ENCODE measurements at places on chromosomes 6 and 20.
A peak's percentile ranks its signal among the peaks of the same experiment; 100 is the strongest.

- DNase-seq, result no peak
Observed at GRCh38 chr6:31763619-31763940, 1.1 kb downstream of the SAPCD1 start.

- no peak for DNase-seq
Observed at GRCh38 chr20:17859616-17860232, 108.9 kb downstream of the SNX5 start.

- no peak for DNase-seq
Observed at GRCh38 chr6:7390226-7390878, 744 bp downstream of the RIOK1 start.

DNA sequence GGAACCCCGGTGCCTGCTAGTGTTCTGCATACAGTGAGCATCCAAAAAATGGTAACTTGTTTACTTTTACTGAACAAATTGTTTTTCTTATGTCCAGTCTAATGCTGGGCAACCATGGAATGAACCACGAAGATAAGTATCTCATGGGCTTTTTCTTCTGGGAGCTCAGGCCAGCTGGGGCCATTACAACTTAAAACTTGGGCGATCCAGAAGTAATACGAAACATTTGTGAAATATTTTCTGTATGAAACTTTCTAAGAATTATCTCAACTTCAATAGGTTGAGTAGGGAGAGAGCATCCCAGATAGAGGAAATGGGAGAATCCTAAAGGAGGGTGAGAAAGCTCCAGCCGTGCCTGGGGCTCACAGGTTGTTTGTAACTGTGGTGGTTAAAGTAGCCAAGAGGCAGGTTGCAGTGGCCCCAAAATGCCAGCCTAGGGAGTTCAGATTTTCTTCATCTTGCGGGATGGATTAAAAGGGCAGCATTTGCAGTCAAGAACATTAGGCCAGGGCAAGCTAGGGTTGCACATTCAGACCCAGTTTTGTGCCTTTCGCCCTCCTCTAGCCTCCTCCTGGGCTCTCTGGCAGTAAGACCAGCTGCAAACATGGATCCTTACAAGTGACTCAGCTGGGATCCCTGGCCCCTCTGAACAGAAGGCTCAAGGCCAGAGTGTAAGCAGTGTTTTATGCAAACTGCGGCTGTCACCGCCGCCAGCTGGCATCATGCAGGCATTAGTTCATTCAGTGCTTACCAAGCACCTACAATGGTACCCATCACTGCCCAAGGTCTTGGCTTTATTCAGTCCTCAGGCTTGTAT, 41.5 kb downstream of the ELMO2 start:
- no peak for DNase-seq

- DNase-seq, result no peak
Observed at GRCh38 chr6:162854734-162855191, 127.0 kb downstream of the PACRG start.

DNA sequence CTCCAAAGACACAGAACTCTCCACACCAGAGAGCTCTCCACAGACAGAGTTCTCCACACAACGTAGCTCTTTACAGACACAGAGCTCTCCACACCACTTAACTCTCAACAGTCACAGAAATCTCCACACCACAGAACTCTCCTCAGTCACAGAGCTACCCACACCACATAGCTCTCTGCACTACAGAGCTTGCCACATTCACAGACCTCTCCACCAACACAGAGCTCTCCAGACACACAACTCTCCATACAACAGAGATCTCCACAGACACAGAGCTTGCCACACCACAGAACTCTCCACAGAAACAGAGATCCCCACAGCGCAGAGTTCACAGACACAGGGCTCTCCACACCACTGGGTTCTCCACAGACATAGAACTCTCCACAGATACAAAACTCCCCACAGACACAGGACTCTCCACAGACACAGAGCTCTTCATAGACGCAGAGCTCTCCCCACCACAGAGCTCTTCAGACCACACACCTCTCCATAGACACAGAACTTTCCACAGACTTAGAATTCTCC, 52.5 kb downstream of the ERMARD start:
- DNase-seq, result no peak

GRCh38 chr20:41044409-41045062, 15.9 kb downstream of the TOP1 start:
- DNase-seq, result no peak

DNA sequence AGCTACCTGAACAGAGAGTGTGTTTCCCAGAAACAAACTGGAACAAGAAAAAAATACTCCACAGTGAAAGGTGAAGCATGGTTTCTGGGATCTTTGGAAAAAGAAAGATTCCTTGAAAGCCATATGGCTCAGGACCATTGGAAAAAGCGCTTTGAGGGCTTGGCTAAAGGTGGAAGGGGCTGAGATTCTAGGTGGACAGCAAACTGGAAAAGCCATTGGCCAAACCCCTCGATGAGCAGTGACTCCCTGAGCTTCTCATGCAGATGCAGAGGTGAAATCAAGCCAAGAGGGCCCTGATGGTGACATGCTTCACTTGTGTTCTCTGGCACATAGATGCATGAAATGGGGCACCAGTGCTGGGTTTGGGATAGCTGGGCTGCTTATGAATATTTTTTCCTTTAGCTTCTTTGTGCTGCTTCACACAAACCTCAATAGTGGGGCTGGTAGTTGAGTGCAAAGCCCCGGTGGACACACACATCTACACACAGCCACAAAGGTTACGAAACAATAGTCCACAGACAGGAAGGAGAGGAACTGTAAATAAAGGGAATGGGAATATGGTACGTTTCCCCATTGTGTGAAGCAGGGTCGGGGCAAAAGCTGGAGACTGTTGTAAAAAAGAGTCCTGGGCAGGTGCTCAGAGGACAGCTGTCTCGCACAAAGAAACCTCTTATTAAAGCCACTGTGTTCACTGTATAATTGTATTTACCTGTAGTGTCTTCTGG, 117.8 kb downstream of the FOXA2 start:
- DNase-seq, result no peak

- no peak for DNase-seq
Observed at GRCh38 chr6:31574106-31575061, 981 bp upstream of the TNF start.

DNA sequence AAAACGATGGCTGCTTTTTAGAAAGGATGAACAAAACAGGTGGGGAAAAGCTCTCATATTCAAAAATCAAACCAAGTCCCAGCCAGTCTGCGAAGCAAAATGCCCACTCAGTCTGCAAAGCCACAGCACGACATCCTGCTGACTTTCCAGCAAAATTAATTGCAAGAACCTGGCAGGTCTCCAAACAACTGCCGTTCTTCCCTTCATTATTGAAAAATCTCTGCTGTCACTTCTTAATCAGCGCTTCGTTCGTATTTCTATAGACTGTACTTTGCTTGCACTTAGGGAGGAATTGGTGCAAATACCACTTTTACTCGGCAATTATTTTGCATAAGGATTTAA, 222.4 kb downstream of the CBLN4 start:
- no peak for DNase-seq

DNA sequence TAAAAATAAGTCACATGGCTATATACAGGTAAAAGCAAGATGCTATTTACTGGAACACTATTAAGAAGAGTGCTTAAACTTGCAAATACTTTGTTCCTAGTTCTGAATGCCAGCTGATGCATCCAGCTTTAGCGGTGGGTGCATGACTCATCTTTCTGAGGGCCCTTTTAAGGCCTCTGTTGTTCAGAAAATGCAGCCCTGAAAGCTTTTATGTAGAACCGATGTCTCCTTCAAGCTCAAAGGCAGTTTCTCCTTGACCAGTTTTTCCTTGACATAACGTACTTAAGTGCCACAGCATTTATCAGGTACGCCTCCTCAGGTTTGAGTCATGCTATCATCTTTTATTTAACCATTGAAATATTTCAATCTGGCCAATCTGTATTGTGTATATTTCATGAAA, 82.8 kb downstream of the MLIP start:
- DNase-seq, result no peak

DNA sequence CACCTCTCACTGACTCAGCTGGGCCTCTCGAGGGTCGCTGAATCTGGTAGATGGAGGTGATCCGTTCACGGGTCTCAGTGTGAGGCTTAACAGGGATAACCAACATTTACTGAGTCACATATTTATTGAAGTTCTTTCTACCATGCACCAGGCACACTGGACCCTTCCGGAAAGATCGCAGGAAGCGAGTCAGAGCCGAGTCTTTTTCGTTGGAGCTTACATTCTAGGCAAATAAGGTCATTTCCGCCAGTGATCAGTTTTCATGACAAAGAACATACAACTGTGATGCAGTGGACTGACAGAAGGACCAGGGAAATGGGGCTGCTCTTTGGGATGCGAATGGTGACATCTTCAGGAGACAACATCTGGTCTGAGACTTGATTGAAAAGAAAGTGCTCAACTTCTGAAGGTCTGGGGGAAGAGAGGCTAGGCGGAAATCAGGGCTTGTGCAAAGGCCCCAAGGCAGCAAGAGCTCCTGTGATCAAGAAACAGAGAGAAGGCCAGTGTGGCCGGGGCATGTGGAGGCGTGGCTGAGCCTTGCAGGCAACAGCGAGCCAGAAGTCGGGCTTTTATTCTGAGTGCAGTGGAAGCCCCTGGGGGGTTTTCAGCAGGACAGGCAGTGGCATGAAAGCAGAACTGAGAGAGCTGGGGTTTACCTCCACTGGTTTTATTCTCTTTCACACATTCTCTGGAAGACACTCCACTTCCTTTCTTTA, 56.7 kb downstream of the APCDD1L start:
- no peak for DNase-seq

GRCh38 chr6:11236076-11236750, 3.7 kb upstream of the NEDD9 start:
- DNase-seq, result no peak

DNA sequence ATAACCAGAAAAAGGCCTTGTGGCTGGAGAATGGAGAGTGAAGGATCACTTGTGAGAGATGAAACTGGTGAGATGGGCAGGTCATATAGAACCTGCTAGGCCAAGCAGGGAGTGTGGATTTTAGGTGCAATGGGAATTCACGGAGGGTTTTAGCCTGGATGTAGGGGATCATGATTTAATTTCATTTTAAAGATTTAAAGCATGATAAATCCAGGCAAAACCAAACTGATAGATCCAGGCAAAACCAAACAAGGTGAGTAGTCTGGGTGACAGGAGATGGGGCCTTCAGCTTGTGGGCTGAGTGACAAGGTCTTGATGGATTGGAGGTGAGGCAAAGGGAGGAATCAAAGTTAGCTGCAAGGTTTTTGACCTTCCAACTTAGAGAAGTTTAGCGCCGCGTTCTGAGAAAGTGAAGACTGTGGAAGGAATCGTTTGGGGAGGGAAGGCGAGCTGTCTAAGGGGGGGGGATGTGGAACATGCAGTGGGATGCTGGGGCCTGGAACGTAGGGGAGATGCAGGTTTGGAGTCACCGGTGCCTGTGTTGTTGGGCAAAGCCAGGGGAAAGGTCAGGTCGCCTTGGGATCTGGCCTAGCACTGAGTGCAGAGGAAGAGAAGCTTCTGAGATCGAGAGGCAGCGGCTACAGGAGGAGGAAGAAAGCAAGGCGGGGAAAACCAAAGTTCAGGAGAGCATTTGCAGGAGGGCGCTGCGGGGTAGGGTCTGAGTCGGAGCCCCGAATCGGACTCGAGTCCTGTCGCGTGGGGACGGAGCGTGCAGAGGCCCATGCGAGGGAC, 1.3 kb upstream of the PLCG1 start:
- DNase-seq, result no peak

DNA sequence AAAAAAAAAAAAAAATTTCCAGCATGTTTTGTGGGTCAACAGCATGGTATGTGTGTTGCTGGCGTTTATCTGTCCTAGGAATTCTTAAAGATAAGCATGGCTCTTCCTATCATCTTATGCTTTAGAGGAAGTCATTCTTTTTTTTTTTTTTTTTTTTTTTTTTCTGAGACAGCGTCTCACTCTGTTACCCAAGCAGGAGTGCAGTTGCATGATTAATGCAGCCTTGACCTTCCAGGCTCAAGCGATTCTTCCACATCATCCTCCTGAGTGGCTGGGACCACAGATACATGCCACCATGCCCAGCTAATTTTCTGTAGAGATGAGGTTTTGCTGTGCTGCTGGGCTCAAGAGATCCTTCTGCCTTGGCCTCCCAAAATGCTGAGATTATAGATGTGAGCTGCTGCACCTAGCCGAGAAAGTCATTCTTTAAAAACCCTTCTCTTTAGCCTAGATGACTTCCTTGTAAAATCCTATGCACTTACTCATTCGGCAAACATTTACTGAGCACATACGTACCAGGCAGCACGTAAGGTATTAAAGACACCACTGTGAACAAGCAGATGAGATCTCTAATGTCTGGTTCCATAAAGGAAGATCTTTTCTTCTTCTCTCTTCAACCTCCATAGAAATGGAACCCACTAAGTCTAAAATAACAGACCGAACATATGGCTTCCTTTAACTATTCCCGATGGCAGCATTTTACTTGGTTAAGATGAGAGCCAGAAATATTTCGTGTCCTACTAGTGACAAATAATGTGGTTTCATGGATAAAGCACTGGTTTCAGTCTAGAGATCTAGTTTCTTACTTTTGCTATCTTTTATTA, 122.4 kb downstream of the RIN2 start:
- DNase-seq, result no peak

GRCh38 chr20:37350649-37351574, 5.0 kb downstream of the SRC start:
- DNase-seq, result no peak

DNA sequence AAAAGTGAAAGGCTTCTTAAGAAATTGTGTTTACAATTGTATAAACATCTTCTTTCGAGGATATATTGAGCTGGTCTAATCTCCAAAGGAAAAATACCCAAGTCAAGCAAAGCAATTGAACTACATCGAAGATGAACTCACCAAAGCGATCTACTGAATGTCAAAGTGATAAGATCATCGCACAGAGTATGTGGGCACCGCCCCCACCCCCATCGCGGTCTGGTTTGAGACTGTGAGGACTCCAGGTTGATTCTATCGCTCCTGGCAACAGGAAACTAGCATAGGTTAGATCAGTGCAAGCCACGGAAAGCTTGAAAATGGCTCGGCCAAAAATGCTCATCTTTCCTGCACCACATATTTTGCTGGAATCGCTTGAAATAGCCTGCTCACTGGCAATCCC, 133.2 kb upstream of the RPS6KA2 start:
- DNase-seq, result peak; percentile 8

GRCh38 chr6:141401851-141402250, 730.9 kb upstream of the GJE1 start:
- no peak for DNase-seq

- no peak for DNase-seq
Observed at GRCh38 chr6:83592770-83593394, 80.5 kb downstream of the PRSS35 start.

- DNase-seq, result no peak
Observed at GRCh38 chr6:77666846-77667245, 14.0 kb downstream of the MEI4 start.

All from activated naive CD4-positive, alpha-beta T cell (primary cell).